ENCODE measurements at places on chromosomes 6 and 20.
A peak's percentile ranks its signal among the peaks of the same experiment; 100 is the strongest.

- DNase-seq: peak; percentile 80
Observed at GRCh38 chr20:53949319-53949839, 121.0 kb downstream of the BCAS1 start.

- no peak for DNase-seq
Observed at GRCh38 chr6:137725949-137726348, 141.1 kb upstream of the TNFAIP3 start.

DNA sequence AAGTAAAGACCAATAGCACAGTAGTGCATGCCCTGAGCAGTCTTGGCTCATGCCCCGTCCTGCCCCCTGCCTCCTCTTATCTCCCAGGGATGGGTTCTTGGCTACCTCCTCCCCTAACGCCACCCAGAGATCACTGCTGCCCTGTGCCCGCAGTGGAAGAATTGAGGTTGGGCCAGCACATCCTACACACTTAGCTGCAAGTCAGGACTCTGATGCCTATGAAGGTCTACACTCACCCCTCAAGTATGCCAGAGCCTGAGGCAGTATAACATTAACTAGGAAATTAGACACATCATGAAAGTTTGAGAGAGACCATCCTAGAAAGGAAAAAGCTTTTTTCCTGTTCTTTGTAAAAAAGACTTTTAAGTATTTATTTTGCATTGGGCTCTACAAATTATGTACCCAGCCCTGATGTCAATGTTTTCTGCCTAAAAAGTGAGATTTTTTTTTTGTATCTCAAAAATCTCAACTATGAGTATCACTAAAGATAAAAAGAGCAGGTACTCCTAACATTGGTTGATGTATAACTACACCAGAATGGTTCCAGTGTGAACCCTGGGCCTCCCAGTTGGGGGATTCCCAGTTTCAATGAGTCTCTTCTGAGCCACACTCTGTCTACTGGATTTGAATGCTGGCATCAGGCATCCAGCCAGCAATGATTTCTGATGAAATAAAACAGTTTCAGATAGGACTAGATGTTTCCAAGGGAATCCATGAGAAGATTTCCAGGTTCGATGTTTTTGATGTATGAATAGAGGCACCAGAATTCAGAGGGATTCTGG lies 115.4 kb downstream of the ISM1 start:
- no peak for DNase-seq

DNA sequence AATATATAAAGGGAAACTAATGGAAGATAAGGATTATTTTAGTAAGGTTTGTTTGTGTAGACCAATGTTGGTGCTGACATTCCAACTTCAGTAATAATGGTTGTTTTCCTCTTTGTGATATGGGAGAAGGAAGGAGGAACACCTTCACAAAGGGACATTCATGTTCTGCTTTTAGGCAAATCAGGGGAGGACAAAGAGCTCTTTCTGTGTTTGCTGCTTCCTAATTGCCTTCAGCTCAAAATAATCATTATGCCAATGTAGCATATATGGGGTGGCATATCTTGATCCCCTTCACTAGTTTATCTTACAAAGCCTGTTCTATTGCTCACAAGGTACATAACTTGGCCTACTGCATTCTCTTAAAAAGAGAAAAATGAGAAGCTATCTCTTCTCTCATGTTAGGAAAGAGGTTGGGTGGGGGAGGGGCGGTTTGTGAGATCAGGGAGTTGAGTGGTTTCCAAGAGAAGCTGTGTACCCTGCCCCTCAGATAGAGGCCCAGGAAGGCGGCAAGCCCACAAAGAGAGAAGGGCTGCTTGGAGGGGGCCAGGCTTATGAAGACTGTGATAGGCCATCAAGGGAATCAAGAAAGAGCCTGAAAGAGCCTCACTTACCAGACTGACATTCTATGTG lies 4.7 kb upstream of the ADGRG6 start:
- DNase-seq: no peak

GRCh38 chr6:142764311-142764710 lies 180.7 kb downstream of the HIVEP2 start:
- no peak for DNase-seq

DNA sequence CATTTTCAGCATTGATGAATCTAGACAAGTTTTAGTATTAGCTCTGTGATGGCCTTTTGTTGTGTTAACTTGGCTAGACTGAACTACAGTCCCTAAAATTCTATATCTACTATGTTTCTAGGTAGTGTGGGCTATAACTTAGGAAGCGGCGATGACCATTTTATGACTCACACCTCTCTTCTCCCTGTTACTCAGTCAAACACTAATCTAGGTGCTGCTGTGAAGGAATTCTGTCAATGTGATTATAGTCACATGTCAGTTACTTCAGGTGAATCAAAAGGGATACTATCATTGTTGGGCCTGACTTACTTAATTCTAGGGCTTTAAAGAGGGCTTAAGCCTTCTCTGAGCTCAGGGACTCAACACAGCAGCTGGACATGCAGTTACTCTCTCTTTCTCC lies 691.5 kb upstream of the MAP3K7 start:
- DNase-seq: no peak

GRCh38 chr6:33091957-33092356 lies 16.2 kb downstream of the HLA-DPB1 start:
- peak; percentile 60 for DNase-seq

DNA sequence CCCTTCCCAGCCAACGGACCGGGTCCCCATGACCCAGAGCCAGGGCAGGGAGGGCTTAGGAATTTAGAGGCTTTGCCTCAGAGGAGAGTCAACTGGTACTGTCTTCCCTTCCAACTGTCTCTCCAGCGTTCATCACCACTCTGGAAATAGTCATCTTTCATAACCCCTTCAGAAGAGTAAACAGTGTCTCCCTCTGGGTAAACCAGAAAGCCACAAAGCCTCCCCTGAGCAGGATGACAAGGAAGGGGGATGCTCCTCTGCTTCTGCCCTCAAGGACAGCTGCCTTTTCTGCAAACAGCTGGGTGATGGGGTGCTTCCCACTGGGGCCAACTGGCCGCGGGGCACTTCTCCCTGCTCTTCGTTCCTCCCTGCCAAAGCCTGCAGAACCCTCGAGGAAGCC lies 90.1 kb downstream of the PSMG4 start:
- DNase-seq: no peak

GRCh38 chr6:137155830-137156229 lies 17.6 kb downstream of the IL22RA2 start:
- DNase-seq: peak; percentile 57

GRCh38 chr6:169559592-169559991 lies 142.2 kb downstream of the WDR27 start:
- no peak for DNase-seq

DNA sequence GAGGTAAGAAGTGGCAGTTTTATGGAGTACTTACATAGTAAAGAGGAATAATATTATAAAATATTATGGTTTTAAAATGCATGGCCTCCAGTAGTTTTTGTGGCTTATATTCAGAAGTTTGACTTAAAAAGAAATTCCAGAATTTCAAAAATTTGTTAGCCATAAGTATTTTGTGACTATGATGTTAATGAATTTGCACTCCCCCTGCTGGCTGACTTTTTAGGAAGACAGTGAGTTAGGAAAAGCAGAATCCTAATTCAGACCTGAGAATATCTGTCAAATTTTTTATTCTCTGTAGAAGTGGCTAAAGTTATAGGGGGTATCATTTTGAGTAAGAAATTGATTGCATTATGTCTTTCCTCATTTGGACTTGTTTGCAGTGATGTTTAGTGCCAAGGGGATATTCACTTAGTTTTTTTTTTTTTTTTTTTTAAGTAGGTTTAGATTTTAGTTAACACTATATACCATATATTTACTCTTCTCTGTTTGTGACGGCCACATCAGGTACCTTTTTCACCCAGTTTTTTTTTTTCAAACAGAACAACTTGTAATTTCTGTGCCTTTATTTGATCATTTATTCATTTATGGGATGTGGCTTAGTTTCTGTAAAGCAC lies 40.8 kb downstream of the ZFAND3 start:
- peak; percentile 30 for DNase-seq

- DNase-seq: no peak
Observed at GRCh38 chr20:19528286-19529030, 229.6 kb upstream of the RIN2 start.

- no peak for DNase-seq
Observed at GRCh38 chr6:64930681-64931080, 776.3 kb downstream of the EYS start.

GRCh38 chr6:39268171-39268570 lies 38.9 kb upstream of the KCNK5 start:
- DNase-seq: no peak

GRCh38 chr6:156308604-156309003 lies 468.6 kb upstream of the ARID1B start:
- DNase-seq: no peak

GRCh38 chr6:132713352-132714134 lies at the start of gene VNN1:
Gene VNN1 (minus strand): TSS chr6:132714055. CDS start chr6:132714035, 20 bp downstream.
- DNase-seq: no peak

DNA sequence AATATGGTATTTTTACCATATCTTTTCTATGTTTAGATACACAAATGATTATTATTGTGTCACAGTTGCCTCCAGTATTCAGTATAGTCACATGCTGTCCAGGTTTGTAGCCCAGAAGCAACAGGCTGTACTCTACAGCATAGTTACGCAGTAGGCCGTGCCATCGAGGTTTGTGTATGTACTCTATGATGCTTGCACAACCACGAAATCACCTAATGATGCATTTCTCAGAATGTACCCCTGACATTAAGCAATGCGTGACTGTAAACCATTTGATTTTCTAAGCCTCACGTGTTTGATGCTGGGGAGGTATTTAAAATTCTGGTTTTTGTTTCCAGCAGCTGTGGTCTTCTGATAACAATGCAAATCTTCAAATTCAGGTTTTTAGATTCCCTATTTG lies 207.6 kb downstream of the UST start:
- DNase-seq: no peak

GRCh38 chr6:33423777-33424176 lies 3.9 kb downstream of the SYNGAP1 start:
- no peak for DNase-seq

GRCh38 chr6:142827991-142828390 lies 117.0 kb downstream of the HIVEP2 start:
- no peak for DNase-seq

DNA sequence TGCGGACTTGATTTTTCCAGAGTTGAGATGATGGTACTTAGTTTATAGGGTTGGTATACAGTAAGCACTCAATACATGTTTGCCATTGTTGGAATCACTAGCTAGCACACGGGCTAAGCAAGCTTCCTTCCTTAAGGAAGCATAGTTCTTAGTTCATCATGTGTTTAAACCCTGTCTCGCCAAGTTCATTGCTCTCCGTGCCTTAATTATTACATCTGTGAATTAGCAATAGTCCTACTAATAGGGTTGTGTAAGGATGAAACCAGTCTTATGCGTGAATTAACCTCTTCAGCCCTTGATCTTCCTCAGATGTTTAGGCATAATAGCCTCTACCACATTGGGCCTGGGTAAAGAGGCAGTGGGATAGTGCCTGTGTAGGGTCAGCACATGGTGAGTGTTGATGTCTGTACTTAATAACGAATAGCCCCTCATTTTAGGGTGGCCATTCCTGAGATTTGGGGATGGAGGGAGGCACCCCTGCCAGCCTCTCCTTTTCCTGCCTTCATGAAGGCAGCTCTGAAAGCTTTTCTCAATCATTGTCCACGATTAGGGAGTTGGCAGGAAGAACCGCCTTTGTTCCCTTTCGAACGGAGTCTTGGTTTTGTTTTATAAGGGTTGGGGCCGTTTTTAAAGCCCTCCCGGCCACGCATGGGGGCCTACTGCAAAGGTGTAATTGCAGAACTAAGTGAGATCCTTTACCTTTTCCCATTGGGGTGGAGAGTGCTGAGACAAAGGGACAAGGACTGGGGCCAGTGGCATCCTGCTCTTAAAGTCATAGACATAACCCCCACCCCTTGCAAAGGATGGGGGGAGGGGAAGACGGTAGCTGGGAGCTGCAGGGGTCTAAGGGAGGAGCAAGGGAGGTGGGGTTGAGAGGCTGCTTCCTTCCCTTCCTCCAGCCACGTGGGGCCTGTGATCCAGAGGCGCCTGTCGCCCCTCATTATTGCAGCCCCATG lies 2.1 kb downstream of the DNMT3B start:
- no peak for DNase-seq

GRCh38 chr20:57451431-57451794 lies 60.2 kb downstream of the RBM38 start:
- DNase-seq: no peak

- peak; percentile 88 for DNase-seq
Observed at GRCh38 chr20:4038047-4038459, 22.7 kb upstream of the RNF24 start.

DNA sequence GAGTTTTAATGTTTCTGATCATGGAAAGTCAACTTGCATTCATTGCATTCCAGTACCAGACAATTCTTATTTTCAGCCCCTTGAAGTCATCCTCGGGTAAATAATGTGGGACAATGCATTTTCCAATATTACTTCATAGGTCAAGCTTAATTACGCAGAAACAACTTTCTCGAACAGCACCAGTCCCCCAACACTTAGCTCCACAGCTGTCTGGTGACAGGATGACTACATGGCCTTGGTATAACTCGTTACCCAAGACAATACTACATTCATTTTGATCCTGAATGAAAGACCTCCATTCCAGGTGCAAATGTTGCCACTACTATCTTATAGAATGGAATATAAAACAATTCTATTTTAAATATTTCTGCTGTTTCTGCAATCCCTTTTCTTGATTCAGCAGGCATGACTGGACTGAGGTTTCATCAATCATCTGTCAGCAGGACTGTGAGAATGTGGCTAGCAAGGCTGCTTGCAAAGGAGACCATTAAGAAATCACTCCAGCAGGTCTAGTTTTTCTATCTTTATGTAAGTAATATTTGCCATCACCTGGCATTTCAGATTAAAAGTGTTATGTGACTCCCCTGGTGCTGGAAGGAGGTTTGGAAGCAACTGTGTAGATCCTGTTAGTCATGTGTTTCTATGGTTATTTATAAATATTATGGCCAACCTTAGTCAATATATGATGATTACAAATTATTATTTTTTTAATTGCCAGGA lies 147.9 kb downstream of the HAO1 start:
- no peak for DNase-seq

- DNase-seq: peak; percentile 10
Observed at GRCh38 chr6:35955970-35956369, 35.1 kb upstream of the SRPK1 start.

DNA sequence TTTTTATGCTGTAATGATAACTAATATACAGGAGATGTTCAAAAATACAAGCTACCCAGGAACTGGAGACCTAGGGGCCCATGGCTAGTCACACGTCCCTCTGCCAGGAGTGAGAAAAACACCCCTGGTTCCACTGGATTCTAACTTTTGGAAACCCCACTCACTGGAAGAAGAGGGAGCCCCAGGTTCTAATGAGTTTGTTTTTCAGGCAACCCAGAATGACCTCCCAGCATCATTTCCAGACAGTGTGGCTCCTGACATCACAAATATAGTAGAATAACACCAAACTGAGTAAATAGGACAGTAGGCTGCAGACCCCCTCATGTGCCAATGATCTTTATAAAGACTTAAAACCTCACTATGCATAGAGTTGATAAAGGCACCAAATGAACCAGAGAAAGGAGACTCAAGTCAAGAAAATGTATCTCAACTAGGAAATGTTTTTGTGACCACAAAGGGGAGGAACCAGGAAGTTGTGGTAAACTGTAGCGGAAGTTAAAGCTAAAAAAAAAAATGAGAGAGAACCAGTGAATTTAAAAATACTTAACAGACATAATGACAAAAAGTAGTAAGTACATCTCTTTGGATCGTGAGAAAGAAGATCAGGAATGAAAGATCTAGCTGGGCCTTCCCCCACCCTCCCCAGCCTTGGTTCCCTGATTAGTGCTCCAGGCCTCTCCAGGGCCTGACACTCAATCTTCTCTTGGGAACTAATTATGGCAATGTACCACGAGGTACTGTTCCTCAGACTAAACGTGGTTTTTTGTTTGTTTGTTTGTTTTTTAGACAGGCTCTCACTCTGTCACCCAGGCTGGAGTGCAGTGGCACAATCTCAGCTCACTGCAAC lies 19.8 kb downstream of the HLA-E start:
- DNase-seq: peak; percentile 75

GRCh38 chr20:6008254-6008653 lies 45.6 kb downstream of the LRRN4 start:
- no peak for DNase-seq
